Activated CD4-positive, alpha-beta T cell treated with anti-CD3 and anti-CD28 coated beads, Interleukin-2, amount 50 U/mL, for 16 hours (primary cell): ENCODE measurements at places on chromosomes 16 and 17.

GRCh38 chr17:31373150-31374093 lies 18.1 kb upstream of the RAB11FIP4 start:
- peak; percentile 60 for DNase-seq

DNA sequence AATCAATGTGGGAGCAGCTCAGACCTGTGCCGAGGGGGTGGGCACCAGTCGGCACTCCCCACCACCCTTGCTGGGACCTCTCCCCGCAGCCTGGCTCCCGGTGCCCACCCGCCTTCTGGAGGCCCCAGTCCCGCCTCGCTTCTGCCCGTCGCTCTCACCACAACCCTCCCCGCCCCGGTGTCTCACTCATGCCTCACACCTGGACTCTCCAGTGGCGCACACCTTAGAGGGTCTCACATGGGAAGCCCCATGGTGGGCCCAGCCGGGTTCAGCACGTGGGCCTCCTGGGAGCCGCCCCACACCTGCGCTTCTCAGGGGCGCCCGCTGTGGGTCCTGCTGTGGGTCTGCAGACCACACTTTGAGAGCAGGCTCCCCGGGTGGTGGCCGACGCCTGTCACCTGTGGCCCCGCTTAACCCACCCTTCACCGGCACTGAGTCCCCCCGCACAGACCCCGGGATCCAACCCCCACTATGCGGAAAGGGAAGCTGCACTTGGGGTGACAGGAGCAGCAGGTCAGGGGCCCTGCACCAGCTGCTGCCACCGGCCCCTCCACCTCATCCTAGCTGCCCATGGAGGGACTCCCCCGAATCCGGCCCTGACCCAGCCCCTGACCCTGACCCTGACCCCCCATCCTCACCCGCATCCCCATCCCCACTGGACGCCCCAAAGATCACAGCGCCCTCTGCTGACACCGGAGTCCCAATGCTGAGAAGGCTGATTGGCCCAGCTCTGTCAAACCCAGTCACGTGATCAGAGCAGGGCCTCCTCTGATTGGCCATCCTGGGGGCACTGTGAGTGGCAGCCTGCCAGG lies 27.4 kb upstream of the SLC38A10 start:
- DNase-seq: peak; percentile 43

DNA sequence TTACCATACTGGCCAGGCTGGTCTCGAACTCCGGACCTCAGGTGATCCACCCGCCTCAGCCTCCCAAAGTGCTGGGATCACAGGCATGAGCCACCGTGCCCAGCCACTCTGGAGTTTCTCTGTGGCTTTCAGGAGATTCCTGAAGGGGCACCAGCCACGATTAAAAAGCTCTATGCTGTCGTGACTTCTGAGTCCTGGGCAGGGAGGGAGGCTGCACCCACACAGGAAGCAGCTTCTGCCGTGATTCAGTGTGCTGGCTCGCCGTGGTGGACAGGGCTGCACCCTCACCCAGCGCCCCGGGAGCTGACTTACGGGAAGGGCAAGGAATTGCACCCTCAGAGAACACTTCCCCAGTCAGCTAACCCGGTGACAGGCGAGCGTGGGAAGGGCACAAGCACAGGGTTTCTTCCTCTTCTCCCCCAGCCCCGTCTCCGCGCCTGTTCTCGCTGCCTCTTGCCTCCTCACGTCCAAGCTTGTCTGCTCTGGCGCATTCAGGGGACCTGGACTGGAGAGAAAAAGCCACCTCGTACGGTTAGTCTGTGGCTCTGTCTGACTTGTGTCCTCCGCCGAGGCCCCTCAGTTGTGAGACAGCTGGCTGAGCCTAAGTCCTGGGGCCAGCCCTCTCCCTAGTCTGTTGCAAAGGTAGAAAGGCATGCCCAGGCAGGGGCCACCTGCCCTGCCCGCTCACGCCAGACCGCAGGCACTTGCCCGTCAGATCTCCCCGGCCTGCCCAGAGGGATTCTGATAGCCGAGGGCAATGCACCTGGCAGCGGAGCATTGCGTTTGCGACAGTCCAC lies 145.0 kb downstream of the SEC14L1 start:
- DNase-seq: no peak

DNA sequence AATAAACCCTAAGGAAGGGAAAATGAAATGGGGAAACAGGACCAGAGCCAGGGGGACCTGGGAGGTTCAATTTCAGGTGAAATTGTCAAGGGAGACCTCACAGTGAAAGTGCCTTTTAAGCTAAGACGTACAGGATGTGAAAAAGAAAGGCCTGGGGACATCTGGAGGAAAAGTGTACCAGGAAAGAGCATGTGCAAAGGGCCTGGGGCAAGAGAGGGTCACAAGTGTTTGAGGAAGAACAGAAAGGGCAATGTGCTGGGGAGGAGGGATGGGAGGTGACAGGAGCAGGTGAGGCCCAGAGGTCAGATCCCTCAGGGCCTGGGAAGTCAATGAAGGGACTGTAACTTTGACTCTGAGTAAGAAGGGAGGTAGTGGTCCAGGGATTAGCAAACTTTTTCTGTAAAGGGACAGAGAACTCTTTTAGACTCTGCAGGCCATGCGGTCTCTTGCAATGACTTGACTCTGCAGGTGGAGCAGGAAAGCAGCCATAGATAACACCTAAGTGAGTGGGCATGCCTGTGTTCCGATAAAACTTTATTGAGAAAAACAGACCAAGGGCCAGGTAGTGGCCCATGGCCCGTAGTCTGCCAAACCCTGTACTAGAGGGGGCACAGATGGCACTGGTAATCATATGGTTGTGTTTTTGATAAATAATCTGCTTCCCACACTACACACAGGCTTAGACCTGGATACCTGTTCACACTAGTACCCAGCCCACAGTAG lies 93.8 kb downstream of the LITAF start:
- DNase-seq: no peak

- DNase-seq: no peak
Measured at GRCh38 chr17:29179232-29180033, 765 bp downstream of the MYO18A start.

DNA sequence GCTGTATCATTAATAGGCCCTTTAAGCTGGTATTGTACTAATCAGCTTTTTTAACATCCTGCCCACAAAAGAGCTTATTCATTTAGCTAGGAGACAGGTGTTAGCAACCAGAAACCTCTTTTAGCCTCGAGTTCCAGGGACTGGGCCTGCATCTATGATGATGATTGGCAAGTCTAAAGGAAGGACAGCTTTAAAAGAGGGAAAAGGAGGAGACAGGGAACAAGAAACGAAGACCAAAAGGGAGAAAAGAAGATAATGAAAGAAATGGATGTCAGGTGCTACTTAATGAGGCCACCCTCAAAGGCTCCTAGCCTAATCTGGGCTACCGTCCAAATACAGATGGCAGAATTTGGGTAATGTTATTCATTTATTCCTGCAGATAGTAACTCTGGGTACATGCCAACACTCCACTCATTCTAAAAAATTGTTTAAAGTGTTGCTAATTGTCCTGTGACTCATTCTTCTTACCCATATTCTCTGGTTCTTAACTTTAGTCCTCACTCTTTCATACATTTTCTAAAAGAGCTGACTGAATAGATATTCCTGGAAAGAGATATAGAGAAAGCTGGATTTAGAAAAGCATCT lies 18.7 kb upstream of the RFFL start:
- DNase-seq: peak; percentile 72

DNA sequence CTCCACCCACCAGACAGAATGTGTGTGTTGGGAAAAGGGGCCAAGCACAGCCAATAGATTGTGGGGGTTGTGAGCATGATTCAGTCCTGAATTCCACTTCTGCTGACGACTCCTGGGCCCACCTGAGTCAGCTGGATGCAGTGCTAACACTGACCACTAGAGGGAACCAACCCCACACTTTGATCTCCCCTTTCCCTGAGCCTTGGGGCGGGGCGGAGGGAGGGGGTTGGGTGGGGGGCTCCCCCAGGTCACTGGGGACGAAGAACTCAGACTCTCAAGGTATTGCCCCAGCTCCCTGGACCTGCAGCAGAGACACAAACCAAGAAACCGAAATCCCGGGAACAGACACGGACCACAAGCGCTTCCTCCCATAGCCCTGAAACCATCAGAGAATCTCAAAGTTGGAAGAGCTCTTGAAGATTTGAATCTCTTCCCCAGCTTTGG lies 621 bp upstream of the CSHL1 start:
- peak; percentile 54 for DNase-seq

- no peak for DNase-seq
Measured at GRCh38 chr16:73885319-73885718, 411.3 kb upstream of the PSMD7 start.

DNA sequence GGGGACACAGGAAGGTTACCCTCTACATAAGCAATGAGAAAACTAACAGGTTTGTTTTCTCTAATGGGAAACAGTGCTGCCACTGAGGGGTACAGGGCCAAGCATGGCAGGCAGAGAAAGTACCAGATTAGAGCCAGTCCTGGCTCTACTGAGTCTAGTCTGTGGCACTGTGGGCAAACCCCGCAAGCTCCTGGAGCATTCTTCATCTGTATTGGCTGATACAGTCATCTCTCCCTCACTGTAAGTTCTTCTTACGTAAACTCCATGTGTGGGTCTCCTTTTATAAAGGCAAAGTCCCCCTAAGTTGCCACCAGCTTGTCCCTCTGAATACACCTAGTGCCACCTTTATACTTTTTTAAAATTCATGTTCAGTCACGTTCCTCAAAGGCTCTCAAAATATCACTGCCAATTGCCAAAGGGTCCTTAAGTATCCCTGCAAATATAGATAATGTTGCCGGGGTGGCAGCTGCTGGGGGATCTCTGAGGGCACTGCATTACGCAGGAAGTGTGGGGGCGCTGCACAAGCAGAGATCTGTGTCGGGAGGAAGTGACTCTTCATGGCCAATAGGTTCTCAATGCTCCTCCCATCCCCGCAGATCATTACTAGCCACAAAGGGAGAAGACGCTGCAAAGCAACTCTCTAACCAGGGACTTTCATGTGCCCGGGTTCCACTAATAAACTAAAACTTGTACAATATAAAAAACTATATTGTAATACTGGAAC lies 18.8 kb downstream of the XPO6 start:
- peak; percentile 77 for DNase-seq

GRCh38 chr17:6305613-6306360 lies 129.1 kb downstream of the AIPL1 start:
- DNase-seq: no peak

- DNase-seq: peak; percentile 77
Measured at GRCh38 chr17:67293251-67294203, 48.5 kb upstream of the HELZ start.

DNA sequence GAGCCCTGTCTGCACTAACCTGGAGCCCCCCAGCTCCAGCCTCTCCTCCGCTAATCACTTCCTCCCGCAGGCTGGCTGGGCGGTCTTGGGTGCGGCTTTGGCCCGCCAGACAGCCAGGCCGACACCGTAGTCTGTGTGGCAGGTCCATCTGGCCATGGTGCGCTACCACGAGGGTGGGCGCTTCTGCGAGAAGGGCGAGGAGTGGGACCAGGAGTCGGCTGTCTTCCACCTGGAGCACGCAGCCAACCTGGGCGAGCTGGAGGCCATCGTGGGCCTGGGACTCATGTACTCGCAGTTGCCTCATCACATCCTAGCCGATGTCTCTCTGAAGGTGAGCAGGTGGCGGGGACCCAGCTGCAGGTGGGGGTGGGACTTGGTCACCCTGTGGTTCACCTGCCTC lies 30.7 kb upstream of the POLR3E start:
- DNase-seq: no peak

DNA sequence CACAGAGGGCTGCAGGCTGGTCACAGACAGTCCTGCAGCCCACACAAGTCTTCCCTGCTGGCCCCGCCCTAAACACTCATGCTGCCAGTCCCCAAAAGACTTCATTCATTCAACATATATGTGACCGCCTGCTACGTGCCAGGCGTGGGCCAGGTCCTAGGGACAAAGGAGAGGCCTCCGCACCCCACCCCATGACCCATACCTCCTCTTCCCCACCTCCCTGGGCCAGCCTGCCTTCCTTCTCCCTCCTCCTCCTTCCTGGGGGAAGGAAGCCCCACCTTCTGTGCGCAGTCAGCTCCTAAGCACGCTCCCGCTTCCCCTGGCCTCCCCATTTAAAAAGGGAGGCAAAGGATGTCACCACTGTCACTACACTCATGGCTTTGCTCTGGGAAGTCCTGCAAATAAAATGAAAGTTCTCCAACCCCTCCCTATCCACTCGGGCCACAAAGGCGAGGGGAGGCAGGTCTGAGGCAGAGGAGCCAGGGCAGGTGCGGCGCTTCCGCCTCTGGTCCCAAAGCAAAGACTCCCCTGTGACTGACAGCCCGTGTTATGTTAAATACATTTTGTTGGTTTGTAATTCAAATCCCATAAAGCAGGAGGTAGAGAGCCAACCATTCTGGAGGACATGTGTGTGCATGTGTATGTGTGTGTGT lies 9.0 kb downstream of the DNAAF8 start:
- no peak for DNase-seq

DNA sequence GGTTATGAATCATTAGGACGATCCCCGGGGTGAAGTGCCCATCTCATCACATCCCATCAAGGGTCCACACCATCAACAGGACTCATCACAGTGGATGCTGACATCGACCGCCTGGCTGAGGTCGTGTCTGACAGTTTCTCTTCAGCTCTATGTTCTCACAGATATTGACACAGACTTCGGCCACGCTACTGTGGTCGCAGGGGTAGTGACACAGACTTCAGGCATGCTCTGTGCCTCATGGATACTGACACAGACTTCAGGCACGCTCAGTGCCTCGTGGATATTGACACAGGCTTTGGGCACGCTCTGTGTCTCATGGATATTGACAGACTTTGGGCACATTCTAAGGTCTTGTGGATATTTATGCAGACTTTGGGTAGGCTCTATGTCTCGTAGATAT lies 50.1 kb downstream of the KLHDC4 start:
- DNase-seq: no peak

GRCh38 chr16:85750146-85750826 lies 610 bp downstream of the C16orf74 start:
- no peak for DNase-seq

- no peak for DNase-seq
Measured at GRCh38 chr17:8925808-8926207, 39.7 kb downstream of the PIK3R5 start.

- DNase-seq: peak; percentile 5
Measured at GRCh38 chr16:8673611-8674412, 605 bp upstream of the ABAT start.

DNA sequence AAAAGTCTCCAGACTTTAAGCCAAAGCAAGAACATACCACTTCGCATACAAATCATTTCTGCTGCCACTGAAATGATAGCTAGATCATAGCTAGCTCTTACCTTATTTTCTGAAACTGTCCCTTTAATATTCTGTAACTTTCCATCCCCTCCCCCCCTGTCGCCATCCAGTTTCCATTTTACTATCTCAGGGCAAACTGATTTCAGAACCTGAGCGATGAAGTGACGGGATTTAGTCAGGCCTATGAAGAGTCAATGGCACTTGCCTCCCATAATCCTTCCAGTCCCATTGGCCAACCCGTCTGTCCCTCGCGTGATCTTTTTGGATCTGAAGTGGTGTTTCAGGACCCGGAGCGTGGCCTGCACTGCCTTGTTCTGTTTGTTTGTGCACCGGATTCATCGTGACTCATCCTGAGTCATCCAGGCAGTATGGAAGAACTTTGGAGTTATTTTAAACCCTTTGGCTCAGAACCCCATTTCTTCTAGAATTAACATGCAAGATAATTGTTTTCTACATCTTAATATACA lies 199.8 kb upstream of the CHMP6 start:
- peak; percentile 89 for DNase-seq

GRCh38 chr17:65559804-65560627 lies 1.4 kb downstream of the AXIN2 start:
- DNase-seq: no peak

- DNase-seq: no peak
Measured at GRCh38 chr17:867896-868489, 85.8 kb downstream of the MRM3 start.
